IPS DF 19.7 (cell line): ENCODE measurements at places on chromosomes 4 and X.

GRCh38 chrX:9626379-9626778 lies 139.3 kb downstream of the GPR143 start:
- no peak for DNase-seq

DNA sequence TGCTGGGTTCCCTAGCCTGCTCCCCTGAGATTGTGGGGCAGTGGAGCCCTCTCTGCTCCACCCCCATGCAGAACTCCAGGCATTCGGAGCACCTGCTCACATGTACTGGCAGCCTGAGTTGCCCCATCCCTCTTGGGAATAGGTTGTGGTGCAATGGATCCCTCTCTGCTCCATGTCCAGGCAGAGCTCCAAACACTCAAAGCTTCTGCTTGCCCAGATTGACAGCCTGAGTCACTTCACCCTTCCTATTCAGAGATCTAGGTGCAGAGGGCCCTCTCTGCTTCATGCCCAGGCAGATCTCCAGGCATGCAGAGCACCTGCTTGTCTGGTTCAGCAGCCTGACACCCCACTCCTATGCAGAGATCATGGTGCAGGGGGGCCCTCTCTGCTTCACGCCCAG lies 18.6 kb upstream of the TEX13B start:
- no peak for DNase-seq

DNA sequence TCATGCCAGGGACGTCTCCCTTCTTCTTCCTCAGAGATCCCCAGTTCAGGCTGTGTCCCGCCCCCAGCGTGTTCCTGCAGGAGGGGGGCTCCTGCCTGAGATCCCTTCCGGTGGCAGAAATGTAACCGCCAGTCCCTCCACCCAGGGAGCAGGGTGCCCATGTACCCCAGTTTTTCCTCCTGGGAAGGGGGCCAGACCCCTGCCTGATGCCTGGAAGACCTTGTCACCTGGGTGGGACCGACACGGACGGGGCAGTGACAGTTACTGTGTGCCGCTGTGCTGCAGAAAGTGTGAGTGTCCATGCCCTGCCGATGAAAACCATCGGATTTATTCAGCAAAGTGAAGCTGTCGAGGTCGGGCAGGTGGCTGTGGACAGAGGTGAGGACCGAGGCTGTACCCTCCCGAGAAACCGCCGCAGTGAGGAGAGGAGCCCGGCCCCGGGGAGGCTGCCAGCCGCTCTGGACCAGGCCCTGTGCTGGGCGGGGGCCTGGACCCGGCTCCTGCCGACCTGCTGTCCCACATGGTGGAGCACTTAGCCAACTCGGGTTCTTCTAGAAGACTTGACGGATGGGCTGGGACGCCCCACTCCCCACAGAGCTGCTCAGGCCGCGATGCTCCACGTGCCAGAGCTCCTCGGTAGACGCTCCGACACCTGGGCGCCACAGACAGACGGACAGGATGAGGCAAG lies 36.7 kb upstream of the HMX1 start:
- DNase-seq: no peak

DNA sequence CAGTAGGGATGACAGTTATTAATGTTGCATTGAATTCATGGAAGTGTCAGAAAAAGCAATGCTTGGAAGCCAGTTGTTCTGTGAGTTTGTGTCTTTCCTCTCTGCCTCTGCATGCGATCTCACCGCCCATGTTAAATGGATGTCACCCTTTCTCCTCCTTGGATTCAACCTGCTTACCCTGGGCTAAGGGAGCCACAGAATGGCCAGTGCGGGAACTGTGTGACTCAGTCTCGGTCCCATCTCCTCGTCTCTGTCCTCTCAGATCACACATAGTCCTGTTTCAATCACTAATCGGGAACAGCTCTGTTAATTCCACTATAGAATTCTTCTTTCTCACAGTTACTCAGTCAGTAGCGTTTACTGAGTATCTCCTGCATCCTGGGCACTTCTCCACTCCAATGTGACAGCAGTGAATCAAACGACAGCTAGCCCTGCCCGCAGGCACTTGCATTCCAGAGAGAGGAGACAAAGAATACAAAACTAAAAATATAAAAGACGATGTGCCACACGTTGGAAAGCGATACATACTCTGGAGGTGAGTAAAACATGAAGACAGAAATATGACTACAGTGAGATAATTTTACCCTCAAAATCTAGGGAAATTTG lies 53.6 kb upstream of the TLR3 start:
- DNase-seq: no peak

DNA sequence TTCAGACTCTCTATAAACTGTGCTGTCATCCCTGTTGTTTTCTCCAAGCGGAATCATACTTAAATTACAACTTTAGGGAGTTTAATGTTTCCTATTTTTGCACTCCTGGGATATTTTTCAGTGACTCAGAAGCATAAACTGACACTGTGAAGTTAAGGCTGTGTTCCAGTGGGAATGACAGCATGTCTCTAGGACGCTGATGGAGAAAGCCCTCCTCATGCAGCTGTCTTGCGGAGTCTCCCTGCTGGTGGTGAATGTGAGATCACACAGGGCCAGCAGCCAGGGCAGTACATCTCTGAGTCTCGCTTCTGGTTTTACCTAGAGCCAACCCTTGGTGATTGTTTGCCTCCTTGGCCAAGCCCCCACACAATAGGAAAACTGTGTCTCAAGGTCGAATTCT lies 53.3 kb downstream of the NFKB1 start:
- no peak for DNase-seq

GRCh38 chr4:22474636-22475310 lies 41.1 kb downstream of the ADGRA3 start:
- no peak for DNase-seq
